ENCODE measurements at places on chromosomes 12 and 14.

DNA sequence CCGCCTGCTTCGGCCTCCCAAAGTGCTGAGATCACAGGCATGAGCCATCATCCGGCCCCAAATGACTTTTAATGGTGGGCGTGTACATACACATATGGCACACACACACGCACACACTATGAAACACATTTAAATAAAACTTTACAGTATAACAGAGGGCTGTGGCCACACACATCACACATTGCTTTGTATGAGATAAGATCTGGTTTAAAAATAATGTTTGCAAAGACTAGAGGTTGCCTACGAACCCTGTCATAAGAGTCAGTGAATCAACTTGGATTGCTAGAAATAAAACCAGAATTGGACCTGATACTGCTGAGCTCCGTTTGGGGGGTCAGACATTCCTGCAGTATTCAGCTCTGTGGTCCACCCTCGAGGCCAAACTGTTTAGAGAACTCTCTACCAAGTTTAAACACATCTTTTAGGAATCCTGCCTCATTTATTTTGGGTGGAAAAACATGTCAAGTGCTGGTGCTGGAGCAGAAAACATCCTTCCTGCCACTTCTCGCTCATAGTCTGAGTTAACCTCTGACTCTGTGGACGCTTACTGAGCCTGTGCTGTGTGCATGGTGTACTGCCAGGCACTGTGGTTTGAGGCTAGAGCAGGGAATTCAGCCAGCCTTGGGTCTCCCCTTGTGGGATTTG is 47.8 kb upstream of the EML1 start:
- no peak for DNase-seq

DNA sequence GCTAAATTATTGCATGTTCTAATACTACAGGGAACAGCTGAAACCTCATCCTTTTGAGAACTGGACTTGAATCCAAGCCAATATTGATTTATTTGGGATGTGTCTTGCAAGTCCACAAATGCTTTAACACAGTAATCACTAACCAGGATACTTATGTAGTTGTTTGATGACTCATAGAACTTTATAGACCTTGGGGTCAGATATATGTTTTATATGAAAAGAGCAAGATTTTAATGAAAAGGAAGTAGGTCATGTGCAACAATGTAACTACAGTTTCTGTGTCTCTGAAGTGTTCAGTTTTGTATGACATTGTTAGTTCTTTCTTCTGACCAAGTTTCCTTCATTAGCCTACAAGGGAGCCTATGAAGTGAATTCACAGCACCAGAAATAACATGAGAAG is 352.0 kb downstream of the ZFP36L1 start:
- no peak for DNase-seq

DNA sequence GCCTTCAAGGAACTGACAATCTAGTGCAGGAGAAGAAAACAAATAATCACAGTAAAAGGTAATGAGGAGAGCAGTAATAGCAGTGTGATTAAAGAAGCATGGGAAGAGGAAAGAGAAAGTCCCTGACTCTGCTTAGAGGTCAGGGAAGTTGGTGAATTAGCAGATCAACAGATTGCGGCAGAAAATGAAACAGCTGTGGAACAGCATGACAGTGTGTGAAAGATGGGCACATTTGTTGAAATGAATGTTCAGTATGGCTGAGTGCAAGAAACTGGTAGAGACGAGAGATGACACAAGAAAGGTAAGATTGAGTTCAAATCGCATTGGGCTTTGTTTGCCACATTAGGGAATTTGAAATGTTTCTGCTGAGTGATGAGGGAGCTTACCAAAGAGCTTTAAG is 63.7 kb upstream of the RASSF8 start:
- DNase-seq = no peak

DNA sequence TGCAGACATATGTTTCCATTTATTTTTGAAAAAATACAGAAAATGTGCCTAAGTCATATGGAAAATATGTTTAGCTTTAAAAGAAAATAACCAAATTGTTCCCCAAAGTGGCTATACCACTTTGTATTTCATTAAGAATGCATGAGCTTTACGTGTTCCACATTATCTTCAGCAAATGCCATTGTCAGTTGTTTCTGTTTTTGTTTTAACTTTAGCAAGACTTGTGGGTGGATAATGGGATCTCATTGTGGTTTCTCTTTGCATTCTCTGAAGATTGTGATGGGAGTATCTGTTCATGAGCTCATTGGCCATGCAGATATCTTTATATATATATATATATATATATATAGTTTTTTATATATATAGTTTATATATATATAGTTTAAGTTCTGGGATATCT is 181.5 kb downstream of the CCER1 start:
- no peak for DNase-seq

DNA sequence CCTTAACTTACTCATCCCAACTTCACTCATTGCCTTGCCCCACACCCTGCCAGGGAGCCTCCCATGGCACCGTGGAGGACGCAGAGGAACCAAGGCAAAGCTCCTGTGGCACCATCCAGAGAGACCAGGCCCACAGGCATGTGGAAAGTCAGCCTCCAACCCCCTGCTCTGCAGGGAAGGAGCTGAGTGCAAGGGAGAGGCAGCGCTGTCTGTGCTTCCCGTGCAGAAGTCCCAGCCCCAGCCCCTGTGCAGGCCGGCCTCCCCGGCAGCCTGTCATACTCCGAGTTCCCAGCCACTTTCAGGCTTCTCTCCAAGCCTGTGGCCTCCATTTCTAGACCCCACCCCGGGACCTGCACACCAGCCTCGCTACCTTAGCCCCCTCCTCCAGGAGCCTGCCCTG is 106.4 kb downstream of the SINHCAF start:
- DNase-seq = no peak

All from right hindlimb (tissue), 1 donor.